Stimulated activated CD8-positive, alpha-beta memory T cell treated with anti-CD3 and anti-CD28 coated beads, Interleukin-4, amount 100 ng/mL, for 1 hour (primary cell): ENCODE measurements at places on chromosomes 7 and 10.

- no peak for DNase-seq
Observed at GRCh38 chr7:120738816-120739215, 119.1 kb downstream of the TSPAN12 start.

GRCh38 chr7:102287111-102287980, 678 bp downstream of the SH2B2 start:
- DNase-seq: no peak

DNA sequence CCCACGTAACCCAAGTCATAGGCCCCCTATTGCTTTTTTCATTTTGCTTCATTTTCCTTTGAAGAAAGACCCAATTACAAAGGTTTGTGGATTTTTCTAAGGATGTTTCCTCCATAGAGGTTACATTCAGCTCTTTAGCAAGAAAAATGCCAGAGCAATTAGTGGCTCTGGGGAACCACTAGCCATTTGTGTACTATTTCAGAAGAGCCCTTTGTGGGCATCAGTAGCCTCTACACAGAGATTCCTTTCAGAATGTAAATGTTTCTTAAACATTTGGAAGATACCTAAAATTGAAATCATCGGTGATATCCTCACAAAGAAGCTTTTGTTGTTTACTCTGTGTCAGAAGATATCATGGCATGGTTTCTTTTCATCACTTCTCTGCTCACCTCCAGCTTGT, 291.0 kb upstream of the KMT2E start:
- DNase-seq: no peak

- no peak for DNase-seq
Observed at GRCh38 chr10:93068411-93069244, 5.1 kb upstream of the CYP26A1 start.

DNA sequence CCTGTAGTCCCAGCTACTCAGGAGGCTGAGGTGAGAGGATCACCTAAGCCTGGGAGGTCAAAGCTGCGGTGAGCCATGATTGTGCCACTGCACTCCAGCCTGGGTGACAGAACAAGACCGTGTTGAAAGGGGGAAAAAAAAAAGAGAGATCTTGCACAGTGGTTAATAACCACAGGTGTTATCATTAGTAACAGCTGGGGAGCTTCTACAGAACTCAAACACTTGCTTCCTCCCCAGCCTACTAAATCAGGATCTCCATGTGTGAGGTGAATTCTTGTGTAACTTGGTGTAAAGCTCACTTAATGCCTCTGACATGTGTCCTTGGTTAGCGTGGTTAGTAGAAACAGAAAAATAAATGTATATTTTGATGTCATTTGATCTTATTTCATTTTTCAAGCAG, 43.9 kb upstream of the BMS1 start:
- DNase-seq: no peak

- DNase-seq: no peak
Observed at GRCh38 chr7:141333459-141333858, 217.8 kb upstream of the AGK start.

DNA sequence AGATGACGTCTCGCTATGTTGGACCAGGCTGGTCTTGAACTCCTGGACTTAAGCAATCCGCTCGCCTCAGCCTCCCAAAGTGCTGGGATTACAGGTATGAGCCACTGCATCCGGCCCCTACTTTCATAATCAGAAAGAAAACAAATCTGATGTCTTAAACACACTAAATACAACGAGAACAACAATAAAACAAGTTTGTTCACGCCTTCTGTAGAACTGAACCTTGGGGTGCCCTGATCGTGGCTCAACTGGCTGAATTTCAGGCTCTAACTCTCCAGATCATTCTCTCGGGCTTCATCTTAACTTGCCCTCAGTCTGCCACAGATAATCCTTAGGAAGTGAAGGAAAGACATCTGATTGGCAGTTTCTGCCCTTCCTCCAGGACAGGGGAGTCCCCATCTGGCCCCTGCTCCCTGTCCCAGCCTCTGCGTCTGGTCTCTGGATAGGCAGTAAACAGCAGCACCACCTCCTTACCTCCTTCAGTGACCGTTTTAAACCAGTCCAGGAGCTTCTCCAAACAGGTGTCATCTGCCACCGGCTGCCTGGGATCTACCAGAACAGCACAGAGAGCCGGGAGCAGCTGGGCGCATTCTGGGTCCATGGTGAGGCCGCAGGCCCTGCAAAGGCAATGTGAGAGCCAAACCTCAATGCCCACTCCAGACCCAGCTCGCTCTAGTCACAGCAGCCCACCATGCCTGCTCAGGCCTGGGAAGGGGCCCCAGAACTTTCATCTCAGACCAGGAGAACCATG, 1.3 kb downstream of the BRAT1 start:
- DNase-seq: no peak

GRCh38 chr10:30396698-30397097, 37.3 kb upstream of the MAP3K8 start:
- no peak for DNase-seq

- no peak for DNase-seq
Observed at GRCh38 chr7:7103343-7104313, 78.7 kb upstream of the C1GALT1 start.

- no peak for DNase-seq
Observed at GRCh38 chr10:98921316-98921715, 314.3 kb downstream of the HPSE2 start.

GRCh38 chr10:125257521-125258108, 97.3 kb upstream of the CTBP2 start:
- no peak for DNase-seq

- DNase-seq: no peak
Observed at GRCh38 chr7:36355490-36355889, 34.2 kb upstream of the ANLN start.

DNA sequence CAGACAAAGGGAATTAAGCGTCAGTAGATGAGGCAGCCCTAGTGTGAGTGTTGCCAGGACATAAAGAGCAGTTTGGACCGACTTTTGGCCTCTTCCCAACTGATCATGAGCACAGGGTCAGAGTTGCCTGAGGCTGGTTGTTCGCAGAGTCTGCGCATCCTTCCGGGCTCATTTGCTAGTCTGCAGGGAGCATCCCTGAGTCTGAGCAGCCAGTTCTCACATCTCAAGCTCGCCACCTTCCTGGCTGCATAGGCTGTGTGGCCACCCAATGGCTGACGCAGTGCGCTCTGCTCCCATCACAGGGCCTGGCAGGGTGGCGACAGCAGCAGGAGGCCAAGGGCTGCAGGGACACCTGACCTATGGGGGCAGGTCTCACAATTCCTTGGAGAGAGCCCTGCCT, 5.0 kb downstream of the GAD2 start:
- no peak for DNase-seq

GRCh38 chr7:51224811-51225595, 91.6 kb downstream of the COBL start:
- DNase-seq: no peak

GRCh38 chr7:124667312-124668153, 98.1 kb downstream of the GPR37 start:
- no peak for DNase-seq

GRCh38 chr10:126060261-126060931, 164.0 kb downstream of the FANK1 start:
- DNase-seq: no peak

DNA sequence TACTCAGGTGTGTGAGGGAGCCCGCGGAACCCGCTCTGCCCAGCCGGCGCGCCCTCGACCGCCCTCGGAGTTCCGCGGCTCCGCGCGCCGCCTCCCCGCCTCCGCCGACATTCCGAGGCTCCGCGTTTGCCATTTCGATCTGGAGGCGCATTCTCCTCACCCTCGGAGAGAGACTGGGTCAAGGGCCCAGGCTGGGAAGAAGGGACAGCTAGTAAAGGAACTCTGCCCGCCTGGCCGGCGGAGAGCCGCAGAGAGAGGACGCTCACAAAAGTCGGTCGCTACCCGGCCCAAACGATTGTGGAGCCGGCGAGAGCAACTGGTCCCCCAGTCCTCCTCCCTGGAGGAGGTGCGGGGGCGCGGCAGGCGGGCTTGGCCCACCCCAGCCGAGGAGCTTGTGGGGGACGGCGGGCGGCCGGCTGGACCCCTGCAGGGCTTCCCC, 74.5 kb upstream of the LEP start:
- DNase-seq: no peak

GRCh38 chr10:18681971-18682411, 22.8 kb downstream of the ARL5B start:
- DNase-seq: no peak

DNA sequence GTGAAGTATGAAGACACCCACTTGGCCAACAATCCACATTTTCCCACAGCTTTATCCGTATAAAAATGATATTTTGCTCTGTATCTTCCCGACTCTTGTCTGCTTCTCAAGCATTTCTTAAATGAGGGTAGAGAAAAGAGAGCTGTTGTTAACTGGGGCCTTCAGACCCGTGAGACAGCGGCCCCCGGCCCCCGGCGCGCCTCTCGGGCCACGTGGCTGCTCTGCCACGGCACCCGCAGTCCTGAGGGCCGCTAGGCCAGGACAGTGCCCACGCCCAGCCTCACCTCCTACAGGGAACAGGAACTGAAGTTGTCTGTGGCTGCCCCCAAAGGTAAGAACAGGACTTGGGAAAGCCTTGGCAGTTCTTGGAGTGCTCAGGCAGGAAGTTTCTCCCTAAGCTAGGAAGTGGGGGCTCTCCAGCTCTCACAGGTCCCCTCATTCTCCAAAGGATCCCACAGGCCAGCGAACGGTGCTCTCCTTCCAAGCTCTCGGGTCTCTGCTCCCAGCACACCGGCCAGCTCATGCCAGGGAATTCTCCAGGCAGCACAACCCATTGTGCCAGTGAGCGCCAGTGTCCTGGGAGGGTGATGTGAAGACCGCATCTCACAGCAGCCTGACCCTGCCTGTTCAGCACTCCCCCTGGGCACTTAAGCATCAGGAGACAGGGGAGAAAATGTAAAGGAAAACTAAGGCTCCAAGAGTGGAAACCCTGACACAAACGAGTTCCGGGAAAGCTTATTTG, 230.3 kb upstream of the PFKP start:
- DNase-seq: no peak

GRCh38 chr10:36534471-36535002, 590.9 kb upstream of the ANKRD30A start:
- DNase-seq: no peak

- DNase-seq: no peak
Observed at GRCh38 chr7:33452805-33453502, 323.6 kb downstream of the BBS9 start.

DNA sequence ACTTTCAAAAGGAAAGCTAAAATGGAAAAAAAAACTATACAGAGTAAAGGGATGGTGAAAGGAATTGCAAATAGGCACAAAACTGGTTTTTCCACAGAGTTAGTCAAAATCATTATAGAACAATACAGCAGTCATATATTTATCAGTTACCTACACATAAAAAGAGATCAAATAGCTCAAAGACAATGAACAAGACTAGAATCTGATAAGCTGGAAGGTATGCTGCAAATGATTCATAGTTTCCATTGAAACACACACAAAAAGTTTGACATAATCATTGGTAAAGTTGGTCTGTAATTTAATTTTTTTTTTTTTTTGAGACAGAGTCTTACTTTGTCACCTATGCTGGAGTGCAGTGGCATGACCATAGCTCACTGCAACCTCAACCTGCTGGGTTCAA, 92.4 kb upstream of the SGCE start:
- DNase-seq: no peak

GRCh38 chr7:14687777-14688176, 214.8 kb downstream of the DGKB start:
- no peak for DNase-seq

DNA sequence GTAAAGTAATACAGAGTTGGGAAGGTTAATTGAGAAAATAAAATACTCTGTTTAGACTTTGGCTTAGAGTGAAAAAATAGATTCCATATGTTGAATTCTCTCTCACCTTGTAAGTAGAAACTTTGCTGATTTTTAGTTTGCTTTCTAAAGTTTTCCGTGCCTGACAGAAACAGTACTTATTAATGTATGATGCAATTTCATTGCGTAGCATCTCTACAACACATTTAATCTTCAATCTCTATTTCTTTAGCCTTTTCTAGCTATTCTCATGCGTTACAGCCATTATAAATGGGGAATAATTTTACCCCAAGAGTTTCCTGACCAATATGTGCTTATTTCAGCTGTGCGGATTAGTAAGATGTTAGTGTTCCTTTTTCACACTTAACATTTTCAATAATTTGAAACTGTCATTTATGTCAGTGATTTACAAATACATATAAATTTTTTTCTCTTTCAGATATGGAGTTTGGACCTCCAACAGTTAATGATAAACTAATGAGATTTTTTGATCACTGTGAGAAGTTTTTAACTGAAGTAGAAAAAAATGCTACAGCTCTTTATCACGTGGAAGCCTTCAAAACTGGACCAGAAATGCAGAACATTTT, 3.3 kb downstream of the MINPP1 start:
- DNase-seq: no peak

DNA sequence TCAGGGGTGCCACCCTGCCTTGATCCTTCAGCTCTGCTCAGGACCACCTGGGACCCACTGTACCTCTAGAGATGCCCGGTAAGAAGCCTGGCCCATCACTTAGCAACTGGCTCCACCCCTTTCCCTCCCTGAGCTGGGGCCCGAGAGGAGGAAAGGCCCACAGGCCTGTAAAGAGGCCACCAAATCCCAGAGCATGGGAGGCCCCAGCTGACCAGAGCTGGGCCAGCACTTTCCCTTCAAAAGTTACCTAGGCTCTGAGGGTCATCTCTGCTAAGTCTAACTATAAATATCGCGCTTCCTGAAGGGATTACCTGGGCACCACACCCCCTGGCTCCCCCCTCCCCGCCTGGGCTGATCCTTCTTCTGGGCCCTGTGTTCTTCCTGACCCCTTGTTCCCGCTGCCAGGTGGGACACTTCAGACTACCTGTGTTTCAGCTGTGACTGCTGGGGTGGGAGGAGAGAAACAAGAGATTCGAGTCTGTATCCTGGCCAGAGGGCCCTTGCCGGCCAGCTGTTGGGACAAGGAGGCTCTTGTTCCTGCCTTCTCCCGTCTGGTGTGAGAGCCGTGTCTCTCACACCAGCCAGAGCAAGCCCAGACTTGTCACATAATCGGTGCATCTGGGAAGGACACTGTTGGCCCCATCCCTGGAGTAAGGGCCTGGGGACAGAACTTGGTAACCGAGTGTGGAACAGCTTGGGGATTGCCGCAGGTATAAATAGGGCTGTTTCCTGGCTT, 22.8 kb upstream of the ANKRD2 start:
- DNase-seq: no peak

GRCh38 chr7:100483722-100484672, at the start of gene NYAP1:
TSS of gene NYAP1 (plus strand) at chr7:100483927. CDS start at chr7:100485312, 1,385 bp downstream.
- no peak for DNase-seq

GRCh38 chr10:104349623-104350126, 4.0 kb upstream of the CFAP58 start:
- no peak for DNase-seq

DNA sequence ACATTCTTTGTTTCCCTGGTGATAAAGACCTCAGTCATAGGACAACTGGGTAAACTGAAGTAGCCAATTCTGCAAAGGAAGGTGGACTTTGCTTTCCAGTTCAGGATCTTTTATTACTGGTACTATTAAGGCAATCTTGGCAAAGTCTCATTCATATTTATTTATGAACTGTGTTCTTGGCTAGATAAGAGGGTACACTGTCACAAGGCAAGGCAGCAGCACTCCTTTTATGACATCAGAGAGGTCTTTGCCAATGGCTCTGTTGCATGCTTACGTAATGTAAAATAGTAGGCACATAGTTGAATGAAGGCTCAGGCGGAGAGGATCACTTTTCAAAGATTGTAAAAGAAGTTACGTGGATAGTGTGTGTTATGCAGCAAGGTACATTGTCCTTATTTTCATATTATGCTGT, 63.7 kb upstream of the PDK4 start:
- DNase-seq: no peak

- DNase-seq: no peak
Observed at GRCh38 chr10:130615457-130615856, 479.3 kb downstream of the GLRX3 start.
